Amniotic stem cell (primary cell): ENCODE measurements at places on chromosomes 16 and 17.
A peak's percentile ranks its signal among the peaks of the same experiment; 100 is the strongest.

GRCh38 chr17:78120971-78121800 is 7.4 kb downstream of the TMC6 start:
- no peak for DNase-seq

DNA sequence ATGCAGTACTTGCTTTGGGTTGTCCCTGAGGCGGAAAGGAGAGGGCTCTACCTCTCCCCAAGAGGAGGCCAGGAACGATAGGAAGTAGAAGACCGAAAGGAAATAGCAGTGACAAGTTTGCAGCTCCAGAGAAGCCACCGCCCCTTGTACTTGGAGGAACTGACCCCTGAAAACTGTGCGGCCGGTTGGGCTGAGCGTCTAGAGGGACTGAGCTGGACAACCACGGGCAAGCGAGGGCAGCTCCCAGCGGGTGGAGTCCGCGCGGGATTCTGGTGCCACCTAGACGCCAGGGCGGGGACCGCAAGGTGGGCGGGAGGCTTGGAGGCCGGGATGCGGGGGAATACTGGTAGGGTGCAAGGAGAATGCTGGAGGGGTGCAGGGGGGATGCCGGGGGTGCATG is 1.3 kb upstream of the SLC6A4 start:
- DNase-seq = no peak

- DNase-seq = no peak
Measured at GRCh38 chr17:21253646-21254441, 634 bp upstream of the NATD1 start.

- no peak for DNase-seq
Measured at GRCh38 chr17:54864636-54865356, 35.9 kb upstream of the TOM1L1 start.

DNA sequence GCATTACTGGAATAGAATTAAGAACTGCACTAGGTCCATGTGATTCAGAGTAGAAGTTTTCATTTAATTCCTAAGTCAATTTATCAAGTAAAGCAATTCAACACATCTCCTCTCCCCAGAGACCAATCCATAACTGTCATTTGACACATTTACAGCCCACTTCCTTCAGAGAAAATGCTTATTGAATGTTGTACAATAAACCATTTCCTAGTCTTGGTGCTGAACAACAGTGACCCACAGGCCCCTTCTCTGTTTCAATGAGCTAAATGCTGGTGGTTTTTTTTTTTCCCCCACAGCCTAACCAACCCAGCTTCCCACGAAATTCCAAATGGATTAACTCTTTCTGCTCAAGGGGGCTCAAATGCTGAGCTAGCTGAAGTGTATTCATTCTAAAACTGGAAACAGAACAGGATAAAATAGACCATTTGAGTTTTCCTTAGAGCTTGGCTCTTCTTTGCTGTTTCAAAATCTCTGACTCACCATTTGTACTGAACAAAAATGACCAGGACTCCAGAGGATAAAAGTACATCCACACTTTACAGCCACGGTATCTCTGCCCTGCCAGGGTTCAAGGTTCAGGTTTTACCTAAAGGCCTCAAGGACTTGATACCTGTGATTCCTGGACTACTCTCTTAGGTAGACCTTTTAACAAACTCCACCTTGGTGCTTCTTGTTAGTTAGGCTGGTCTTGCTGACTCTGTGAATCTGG is 62.3 kb downstream of the TMEM100 start:
- DNase-seq = no peak

DNA sequence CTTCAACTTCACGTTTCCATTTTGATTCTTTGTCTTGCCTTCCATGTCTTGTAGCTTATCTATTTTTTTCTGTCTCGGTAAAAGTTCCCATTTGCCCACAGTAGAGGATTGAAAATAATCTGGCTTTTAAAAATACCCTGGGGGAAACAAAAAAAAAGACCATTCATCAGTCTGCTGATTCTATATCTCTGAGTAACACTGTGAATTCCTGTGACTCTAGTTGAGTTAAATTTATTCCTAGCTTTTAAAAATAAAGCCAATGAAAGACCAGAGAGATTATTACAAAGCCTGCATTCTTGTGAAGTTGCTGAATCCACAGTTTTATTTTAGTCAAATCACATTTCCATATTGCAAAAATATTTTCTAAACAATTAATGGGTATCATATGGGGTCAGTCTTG is 532.3 kb downstream of the CDH13 start:
- DNase-seq = no peak

GRCh38 chr17:15257796-15258512 is 7.2 kb downstream of the PMP22 start:
- no peak for DNase-seq

DNA sequence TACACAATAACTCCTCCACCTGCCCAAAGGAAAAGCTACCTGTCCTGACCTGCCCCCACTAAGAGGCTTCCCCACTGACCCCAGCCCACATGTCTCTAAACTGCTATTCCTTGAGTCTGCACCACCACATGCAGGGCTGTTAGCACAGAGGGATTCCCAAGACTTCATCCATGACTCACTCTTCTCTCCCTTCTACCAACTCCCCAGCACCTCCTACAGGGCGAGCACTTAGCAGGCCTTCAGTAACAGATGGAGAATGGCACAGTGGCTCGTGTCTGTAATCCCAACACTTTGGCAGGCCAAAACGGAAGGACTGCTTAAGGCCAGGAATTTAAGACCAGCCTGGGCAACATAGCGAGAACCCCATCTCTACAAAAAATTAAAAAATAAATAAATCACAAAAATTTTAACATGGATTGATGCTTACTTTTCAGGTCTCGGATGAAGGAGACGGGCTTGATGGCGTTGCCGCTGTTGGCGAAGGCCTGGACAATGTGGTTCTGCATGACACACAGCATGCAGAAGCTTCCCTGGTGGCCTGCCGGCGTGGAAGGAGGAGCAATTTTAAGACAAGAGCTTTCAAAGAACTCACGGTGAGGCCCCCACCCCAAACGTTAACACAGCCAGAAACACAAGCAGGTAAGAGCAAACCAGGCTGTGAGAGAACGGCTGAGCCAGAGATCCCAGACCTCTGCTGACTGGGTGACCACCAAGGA is 12.0 kb downstream of the USP36 start:
- no peak for DNase-seq

DNA sequence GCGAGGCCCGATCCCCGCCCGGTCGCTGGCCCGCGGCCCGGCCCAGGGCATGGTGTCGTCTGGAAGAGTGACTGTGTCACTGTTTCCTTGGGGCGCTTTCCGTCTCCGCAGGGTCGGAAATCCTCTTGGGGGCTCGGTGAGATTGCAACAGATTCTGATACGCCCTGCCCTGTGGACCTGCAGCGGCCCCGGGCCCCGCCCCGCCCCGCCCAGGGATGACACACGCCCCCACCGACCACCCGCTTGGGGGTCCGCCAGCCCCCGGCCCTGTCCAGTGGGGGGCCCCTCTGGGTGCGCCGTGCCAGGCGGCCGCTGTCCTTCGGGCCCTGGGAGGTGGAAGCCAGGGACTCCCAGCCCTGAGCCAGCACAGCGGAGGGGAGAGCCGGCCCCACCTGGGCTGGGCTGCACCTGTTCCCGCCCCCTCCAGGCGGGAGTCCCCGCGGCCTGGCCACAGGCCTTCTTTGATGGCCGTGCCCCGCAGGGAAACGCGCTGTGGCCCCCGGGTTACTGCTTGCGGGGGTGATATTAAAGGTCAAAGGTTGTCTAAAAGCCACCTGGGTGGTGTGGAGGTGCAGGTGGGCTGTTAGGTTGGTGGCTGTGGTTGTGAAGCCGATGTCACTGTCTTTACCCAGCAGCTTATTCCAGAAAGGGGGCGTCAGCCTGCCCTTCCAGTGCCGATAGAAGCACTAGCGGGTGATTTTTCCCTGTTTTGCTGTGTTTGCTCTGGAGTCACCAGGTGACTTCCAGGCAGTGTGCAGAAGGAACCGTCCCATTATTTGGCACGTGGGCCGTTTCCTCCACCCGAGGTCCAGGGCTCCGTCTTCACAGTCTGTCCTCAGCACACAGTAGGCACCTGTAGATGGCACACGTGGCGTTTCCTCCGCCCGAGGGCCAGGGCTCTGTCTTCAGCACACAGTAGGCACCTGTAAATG is 752 bp downstream of the TBC1D24 start:
- no peak for DNase-seq

DNA sequence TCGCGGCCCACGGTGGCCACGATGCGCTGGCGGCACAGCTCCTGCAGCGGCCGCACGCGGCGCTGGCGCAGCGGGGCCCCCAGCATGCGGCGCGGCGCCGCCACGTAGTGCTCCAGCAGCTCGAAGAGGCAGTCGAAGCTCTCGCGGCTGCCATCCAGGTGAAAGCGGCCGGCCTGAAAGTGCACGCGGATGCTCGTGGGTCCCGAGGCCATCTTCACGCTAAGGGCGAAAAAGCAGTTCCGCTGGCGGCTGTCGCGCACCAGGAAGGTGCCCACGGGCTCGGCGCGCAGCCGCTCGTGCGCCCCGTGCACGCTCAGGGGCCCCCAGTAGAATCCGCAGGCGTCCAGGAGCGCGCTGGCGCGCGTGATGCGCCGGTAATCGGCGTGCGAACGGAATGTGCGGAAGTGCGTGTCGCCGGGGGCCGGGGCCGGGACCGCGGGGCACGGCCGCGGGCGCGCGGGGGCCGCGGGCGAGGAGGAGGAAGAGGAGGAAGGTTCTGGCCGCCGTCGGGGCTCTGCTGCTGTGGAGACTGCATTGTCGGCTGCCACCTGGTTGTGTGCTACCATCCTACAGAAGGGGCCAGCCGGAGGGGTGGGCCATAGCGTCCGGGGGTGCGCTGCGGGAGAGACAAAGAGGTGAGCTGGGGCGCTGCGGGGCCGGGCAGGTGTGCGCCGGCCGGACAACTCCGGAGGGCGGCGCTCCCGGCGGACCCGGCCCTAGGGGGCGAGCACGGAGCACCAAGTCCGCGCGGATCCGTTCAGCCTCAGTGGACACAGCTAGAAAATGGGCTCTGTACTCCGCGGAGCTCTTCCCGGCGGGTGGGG is 879 bp downstream of the SOCS1 start:
- DNase-seq = peak; percentile 11

DNA sequence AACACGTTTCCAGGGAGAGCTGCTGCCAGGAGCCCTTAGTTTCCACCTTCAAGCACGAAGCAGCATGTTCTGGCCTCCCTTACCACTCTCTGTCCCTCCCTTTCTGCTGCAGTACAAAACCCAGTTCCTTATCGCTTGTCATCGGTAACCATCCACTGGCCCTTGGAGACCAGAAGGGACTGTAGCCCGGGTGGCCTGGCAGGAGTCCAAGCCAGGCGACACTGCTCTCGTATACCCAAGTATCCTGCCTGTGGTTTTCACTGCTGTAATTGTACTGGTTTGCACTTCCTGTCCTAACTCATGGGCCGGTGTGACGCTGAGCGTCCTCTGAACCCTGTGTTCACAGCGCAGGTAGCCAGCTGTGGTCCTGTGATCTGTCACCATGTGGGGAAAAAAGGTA is 81.1 kb downstream of the MAF start:
- DNase-seq = no peak

GRCh38 chr17:41583137-41584127 is 3.3 kb downstream of the KRT14 start:
- no peak for DNase-seq

DNA sequence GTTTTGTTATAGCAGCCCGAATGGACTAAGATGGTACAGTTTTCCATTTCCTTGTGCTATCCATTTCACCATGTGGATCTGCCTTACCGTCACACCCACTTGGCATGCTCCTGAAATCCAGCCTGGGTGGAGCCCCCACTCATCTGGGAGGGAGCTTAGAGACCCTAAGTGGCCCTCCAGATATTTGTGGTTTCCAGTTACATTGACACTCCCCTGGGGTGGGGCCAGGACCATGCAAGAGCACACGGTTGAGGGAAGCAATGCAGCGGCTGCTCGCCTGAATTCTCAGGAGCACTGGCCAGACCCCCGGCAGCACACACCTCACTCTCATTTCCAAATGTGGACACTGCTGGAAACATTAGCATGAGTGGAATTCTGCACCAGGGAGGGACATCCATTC is 231.1 kb downstream of the UTP18 start:
- no peak for DNase-seq

DNA sequence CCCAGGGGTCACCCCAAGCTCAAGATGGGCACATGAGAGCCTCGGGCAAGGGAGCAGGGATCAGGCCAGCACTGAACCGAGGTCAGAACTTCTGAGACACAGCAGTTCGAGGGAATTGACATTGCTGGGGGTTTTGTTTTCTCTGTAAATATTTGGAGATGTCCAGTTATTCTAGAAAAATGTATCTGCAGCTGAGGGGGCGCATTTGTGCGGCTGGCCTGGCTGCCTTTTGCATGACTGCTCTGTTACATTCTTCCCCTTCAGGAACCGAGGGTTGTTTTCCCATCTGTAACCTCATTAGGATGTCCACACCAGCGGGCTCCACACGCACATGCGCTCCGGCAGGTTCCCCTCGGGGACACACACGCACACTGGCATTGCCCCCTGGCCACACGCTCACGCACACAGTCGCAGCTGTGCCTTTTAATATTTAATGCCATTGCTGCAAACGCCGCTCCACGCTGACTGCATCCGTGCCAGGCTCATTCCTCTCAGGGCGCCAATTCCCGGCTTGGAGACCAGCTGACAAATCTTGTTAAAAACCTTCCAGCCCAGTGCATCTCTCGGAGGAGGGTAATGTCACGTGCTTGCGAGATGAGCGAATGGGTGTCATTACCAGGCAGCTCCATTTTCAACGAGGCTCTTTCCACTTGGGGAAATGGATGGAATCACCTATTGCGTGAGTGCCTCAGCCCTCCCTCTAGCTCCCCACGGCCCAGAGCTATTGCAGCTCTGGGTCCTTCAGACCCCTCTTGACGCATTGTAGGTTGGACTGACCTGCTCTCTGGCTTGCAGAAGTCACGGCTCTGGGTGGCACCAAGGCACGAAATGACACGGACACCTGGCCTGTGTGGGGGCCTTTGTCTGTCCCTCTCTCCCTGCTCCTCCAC is 13.1 kb downstream of the CCR7 start:
- DNase-seq = peak; percentile 91
